AG09309 (cell line): ENCODE measurements at places on chromosomes 13 and 19.
A peak's percentile ranks its signal among the peaks of the same experiment; 100 is the strongest.

DNA sequence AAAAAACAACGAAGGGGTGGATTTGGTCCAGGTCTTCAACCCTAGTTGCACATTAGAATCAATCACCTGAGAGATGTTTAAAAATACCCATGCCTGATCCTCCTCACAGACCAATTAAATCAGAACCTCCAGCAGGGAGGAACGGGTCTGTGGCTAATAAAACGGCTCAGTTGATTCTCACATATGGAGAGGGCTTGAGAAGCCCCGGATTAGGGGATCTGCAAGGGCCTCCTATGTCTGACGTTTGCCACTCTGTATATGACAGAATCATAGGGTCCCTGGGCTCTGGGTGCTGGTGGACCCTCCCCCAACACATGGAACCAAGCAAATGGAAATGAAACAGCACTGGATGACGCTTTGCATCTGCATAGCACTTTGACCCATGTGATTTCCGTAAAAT is 36.7 kb upstream of the C13orf42 start:
- DNase-seq, result no peak

DNA sequence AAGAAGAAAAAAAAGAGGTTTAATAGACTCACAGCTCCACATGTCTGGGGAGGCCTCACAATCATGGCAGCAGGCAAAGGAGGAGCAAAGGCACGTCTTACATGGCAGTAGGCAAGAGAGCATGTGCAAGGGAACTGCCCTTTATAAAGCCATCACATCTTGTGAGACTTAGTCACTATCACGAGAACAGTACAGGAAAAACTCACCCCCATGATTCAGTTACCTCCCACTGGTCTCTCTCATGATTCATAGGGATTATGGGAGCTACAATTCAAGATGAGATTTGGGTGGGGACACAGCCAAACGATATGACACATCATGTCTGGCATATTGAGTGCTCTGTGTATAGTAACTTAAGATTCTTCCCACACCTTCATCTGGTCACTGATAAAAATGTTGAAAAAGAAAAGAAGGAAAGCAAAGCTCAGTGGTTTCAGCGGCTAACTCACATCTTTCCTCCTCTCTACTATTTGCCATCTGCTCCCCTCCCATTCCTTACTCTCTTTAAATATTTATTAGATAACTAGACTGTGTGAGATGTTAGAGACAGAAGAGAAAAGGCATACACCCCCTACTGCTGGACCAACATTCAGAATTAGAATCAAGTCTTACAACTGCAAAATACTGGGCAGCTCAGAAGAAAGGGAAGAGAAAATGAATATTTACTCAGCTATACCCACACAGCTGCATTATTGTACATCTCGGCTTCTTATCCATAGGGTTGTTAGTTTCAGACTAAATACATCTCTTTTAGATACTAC is 60.1 kb upstream of the AKAP11 start:
- DNase-seq, result no peak

DNA sequence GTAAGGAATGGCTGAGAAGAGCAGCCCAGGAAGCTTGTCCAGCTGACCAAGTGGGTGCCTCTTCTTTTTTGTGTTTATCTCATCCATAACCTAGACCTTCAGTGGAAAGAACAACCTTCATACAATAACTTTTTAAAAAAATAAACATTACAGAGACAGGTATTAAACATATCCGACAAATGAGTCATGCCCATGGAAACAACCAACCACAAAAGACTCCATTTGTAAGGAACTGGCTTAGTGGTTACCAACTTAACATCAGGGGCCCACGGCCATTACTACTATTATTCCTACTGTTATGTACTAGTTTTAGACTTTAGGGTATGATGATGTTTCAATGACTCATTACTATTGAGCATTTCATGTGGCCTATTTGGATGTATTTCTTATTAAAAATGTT is 191.7 kb upstream of the SERP2 start:
- no peak for DNase-seq

GRCh38 chr19:38949580-38950367 is 19.0 kb downstream of the MRPS12 start:
- DNase-seq, result no peak

GRCh38 chr19:50601407-50602088 is 33.3 kb upstream of the LRRC4B start:
- DNase-seq, result no peak

GRCh38 chr19:35267353-35267817 is 1.4 kb upstream of the USF2 start:
- DNase-seq, result no peak

- DNase-seq, result no peak
Observed at GRCh38 chr13:98299966-98300350, 122.9 kb upstream of the RNF113B start.

DNA sequence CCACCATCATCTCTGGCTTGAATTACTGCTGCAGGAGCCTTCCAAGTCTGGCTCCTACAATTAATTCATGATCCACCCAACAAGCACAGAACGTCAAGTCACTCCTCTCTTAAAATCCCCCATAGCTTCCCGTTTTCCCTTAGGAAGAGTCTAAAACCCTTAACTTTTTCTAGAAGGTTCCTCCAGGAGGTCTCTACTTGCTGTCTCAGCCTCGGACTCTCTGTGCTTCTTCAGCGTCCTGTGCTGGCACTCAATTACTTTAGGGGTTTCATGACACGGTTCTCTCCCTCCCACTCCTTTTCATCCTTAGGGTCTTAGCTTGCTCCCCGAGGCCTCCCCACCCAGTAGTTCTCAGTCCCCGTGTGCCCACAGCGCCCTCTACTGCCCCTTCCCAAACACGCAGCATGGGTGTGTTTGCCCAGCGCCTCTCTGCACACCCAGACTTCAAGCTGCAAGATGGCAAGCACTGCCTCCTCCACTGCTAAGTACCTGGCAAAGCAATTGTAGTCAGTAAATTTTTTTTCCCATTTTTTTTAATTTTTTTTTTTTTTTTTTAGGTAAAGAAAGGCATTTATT is 25.8 kb upstream of the MAP3K10 start:
- no peak for DNase-seq

GRCh38 chr13:44873461-44873860 is 115.8 kb downstream of the NUFIP1 start:
- DNase-seq, result no peak

DNA sequence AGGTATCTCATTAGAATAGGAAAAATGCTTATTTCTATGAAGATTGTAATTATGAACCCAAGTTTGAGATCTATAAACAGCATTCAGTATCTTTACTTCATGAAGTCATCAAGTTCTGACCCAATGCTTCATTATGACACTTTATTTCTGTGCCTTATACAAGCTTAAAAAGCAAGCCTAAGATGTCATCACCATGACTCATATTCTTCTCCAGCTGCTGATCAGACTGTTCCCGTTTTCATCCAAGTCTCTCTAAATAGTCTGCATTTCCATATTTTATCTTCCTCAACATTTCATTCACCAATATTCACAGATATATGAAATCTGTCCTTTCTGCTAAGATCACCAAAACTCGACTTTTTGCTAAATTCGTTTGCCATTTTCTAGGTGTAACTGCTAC is 1247.2 kb upstream of the PRR20A start:
- DNase-seq, result no peak

DNA sequence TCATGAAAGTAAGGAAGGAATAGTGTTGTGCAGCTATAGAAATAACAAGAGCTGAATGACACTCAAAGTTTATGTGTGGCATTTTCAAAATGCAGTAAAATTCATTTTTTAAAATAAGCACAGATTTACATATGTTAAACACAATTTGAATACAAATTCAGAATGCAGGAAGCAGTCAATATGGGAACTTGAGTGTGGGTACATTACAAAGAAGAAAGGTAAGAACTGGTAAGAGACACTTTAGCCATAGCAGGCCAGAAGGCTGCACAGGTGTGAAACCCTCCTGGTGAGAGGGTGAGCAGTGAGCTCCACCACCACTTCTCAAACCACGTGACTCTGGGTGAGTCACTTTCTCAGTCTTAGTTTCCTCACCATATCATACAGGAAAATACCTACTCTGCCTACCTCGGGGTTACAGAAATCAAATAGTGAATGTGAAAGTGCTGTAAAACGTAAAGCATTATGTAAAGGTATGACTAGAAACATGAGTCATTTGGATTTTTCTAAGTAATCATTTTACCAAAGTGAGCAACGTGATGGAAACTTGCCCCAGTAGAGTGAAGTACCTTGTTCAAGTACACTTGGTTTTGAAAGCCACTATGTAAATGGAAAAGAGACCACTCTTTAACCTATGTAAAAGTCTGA is 40.5 kb downstream of the USP12 start:
- DNase-seq, result no peak

- DNase-seq, result peak; percentile 24
Observed at GRCh38 chr13:51818781-51819511, 15.0 kb upstream of the DHRS12 start.

GRCh38 chr13:99987154-99988019 is 5.8 kb downstream of the ZIC2 start:
- no peak for DNase-seq

DNA sequence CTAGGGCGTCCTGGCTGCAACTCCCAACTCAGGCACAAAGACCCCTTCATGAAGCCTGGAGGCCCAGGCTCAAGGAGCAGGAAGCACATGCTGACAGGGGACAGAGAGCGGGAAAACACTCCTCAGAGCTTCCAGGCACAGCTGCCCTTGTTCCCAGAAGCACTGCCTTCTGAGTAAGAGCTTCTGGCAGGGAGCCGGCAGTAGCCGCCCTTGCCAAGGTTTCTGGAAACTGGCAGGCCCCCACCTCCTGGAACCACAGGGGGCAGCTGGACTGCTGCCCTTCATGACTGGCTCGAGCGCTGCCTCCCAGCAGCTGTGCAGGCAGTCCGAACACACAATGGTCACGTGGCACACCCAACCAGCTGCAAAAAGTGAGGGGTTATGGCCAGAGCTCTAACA is 33.6 kb upstream of the EPHX3 start:
- DNase-seq, result peak; percentile 91

DNA sequence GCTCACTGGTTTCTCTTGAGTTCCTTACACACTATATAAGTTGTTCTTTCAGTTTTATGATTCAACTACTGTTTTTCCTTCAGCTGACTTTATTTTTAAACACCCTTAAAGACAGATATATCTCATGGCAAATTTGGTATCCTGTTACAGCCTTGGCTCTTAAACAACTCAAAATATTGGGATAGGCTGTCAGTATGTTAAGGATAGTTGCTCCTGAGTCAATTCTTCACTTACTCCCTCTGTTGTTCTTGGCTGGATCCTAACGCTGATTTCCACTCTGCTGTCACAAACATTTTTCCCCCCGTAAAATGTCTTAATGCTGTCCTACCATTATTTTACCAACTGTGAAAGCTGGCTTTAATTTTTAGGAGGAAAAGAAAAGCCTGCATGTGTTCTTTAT is 1.2 kb downstream of the KCNRG start:
- DNase-seq, result peak; percentile 4

- no peak for DNase-seq
Observed at GRCh38 chr13:43085545-43085944, 62.2 kb downstream of the DNAJC15 start.

DNA sequence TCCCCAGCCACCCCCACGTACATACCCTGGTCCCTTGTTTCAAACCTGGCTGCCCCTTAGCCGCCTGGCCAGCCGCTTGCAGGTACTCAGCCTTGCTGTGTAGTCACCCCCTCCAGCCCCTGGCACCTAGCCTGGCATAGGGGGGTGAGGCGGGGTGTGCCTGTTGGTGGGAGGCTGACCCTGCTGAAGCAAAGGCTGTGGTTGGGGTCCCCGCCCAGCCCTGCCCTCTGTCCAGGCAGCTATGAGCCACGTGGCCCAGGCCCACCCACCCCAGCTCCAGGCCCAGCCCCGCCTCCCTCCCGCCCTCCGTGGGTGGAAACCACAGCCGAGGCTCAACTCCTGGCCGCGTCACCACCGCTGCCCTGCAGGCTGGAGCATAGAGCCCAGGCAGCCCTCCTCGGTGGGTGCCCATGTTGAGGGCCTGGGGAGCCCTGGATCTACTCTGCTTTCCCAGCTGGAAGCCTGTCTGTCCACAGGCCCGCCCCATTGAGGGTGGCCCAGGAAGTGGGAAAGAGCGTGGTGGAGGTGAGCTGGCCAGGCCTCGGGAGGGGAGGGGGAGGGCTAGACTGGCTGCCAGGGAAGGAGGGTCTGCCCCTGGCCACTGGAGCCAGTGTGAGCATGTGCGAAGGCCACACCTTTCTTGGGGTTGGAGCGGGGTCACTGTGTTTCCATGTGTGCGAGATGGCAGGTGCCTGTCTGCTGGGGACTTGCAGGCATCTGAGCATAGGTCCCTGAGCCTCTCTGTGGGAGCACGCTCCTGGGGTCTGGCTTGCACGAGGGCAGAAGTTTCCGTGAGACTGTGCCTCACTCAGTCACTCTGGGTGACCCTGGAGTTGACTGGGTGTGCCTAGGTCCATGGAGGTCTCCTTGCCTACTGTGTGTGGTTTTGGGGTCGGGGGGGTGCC is 31.0 kb downstream of the PAK4 start:
- DNase-seq, result no peak

GRCh38 chr13:40564342-40565001 is 102.0 kb downstream of the FOXO1 start:
- no peak for DNase-seq

- peak; percentile 48 for DNase-seq
Observed at GRCh38 chr13:113398963-113399754, 35.2 kb upstream of the GRTP1 start.

DNA sequence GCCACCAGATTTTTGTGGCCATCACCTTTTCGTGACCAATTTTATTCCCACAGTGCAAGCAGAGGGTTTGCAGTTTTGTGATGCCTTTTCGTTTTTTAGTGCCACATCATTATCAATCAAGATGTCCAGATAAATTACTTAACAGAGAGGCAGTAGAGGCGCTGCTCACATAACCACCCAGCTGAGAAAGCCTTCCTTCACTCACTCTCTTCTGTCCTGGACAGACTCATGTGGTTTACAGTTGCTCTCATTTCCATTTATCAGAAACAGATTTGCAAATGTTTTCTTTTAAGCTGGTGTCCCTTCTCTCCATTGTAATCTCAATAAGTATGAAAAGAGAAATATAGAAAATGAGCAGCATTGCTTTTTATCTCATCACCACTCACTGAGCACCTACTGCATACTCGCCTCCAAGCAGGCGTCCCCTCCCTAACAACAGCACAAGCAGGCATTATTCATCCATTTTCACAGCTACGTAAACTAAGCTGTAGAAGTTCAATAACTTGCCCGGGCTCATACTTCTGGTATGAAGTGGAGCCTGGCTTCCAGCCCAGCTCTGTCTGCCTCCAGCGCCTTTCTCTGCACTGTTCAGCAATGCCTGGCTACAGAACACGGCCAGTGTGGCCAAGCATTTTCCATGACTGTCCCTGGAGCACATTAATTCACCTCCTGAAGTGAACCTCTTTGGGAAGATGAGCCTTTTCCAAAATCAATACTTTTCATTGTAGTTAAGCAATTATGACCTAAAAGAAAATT is 34.6 kb upstream of the KATNAL1 start:
- DNase-seq, result peak; percentile 81

DNA sequence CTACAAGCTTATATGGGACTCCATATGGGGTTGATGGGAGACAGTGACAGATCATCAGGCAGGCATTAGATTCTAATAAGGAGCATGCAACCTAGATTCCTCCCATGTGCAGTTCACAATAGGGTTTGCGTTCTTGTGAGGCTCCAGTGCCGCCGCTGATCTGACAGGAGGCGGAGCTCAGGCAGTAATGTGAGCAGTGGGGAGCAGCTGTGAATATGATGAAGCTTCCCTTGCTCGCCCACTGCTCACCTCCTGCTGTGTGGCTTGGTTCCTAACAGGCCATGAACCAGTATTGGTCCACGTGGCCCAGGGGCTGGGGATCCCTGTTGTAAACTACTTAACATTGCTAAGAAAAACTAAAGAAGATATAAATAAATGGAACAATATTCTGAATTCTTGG is 378.4 kb downstream of the KCNRG start:
- no peak for DNase-seq
